ENCODE measurements at places on chromosomes 3 and 15.
A peak's percentile ranks its signal among the peaks of the same experiment; 100 is the strongest.

- DNase-seq, result no peak
Measured at GRCh38 chr3:51828297-51828696, 33.1 kb upstream of the IQCF2 start.

GRCh38 chr3:13195374-13195773 lies 122.1 kb upstream of the IQSEC1 start:
- DNase-seq, result no peak

DNA sequence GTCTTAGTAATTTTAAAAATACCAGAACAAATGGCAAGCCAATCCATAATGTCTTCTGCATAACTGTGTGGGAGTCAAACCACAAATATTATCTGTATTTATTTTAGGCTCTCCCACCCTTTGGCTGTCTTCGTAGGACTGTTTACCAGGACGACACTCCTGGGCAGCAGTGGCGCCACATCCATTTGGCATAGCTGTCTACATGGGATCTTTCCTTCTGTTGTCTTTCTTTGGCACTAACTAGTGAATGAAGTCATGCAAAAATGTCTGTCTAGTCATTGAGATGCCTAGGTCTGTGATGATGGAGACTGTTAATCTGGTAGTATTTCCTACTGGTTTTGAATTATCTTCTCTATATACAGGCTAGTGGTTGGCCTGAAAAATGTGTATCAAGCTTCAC lies 54.0 kb upstream of the CHMP2B start:
- DNase-seq, result peak; percentile 8

- no peak for DNase-seq
Measured at GRCh38 chr3:23663661-23664186, 142.0 kb upstream of the UBE2E1 start.

- no peak for DNase-seq
Measured at GRCh38 chr15:40241269-40242212, 2.7 kb downstream of the PAK6 start.

- DNase-seq, result peak; percentile 63
Measured at GRCh38 chr3:196793246-196793645, 53.6 kb downstream of the PAK2 start.

- DNase-seq, result no peak
Measured at GRCh38 chr3:194767446-194768207, 81.9 kb downstream of the FAM43A start.

- peak; percentile 3 for DNase-seq
Measured at GRCh38 chr3:101340591-101340990, 20.2 kb upstream of the IMPG2 start.

DNA sequence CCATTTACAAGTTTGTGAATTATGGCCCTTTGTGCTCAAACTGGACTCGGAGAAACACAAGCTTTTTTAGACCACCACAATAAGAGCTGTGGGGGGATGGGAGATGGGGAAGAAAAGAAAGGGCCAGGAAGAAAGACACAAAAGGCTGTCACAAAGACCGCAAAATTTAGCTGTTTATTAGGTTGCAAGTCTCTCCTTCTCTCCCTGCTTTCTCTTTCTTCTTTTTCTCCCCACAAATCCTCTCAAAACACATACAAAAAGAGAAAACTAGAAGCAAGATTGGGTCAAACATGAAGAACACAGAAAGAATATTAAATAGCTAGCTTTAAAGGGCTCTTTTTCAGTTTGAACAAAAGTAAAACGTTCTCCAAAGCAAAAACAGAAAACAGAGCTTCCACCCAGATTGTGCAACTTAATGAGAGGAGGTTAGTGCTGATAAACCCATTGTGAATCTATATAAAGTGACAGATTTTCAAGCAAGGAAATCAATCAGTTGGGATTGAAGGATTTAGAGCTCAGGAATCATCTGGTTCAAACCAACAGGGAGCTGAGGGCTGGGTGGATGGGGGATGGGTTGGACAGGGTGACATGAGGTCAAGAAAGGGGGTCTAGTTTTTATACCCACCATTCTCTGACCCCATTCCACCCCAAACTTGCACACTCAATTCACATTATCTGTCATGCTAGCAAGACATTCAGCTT lies 87.3 kb downstream of the DHX30 start:
- DNase-seq, result no peak

DNA sequence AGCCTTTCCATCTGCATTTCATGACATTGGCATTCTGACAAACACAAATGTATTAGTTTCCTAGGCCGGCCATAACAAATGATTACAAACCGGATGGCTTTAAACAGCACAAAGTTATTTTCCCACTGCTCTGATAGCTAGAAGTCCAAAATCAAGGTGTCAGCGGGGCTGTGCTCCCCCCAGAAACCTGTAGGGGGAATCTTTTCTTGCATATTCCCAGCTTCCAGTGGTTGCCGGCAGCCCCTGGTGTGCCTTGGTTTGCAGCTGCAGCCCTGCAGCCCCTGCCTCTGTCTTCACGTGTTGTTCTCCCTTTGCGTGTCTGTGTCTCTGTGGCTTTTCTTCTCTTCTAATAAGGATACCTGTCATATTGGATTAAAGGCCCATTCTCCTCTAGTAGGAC lies 79.0 kb upstream of the CDV3 start:
- peak; percentile 9 for DNase-seq

GRCh38 chr15:69990566-69991421 lies 106.9 kb downstream of the TLE3 start:
- DNase-seq, result no peak

DNA sequence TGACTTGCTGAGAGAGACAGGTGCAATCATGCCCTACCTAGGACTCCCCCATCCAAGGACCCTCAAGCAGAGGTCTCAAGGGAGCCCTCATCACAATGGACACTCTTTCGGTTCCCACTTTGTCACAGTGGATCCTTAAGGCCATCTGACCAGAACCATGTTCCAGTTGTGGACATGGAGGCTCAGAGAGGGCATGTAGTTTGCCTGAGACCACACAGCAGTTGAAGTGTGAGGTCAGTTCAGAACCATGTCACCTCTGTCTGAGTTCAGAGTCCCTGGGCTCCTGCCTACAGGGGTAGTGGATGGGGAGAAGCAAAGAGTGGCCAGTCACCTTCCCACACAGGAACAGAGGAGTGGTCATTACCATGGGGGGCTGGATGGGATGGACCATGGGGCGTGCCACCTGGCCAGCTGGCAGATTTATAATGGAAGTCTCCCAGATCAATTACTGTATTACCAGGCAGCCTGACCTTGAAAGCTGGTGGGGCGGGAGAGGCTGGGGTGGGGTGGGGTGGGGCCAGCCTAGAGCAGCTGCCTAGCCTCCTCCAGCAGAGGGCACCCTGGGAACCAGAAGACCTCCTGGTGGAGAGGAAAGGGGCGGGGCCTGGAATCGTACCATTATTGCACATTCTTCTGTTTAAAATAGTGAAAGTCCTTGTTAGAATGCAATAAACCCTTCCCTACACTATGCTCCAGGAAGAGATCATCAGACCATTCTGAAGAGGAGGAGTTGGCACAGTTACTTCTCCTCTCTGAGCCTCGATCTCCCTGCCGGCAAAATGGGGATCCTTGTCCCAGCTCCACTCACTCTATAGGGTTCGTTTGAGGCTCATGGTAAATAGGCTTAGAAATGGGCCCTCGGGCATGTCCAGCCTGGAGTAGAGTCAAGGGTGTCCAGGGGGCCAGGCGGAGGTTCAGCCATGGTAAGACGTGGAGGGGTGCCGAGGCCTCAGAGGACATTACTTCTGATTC lies 26.9 kb upstream of the LINGO1 start:
- peak; percentile 42 for DNase-seq

- DNase-seq, result no peak
Measured at GRCh38 chr15:94186770-94187331, 44.5 kb upstream of the MCTP2 start.

- DNase-seq, result no peak
Measured at GRCh38 chr15:90097475-90097874, 4.8 kb downstream of the IDH2 start.

DNA sequence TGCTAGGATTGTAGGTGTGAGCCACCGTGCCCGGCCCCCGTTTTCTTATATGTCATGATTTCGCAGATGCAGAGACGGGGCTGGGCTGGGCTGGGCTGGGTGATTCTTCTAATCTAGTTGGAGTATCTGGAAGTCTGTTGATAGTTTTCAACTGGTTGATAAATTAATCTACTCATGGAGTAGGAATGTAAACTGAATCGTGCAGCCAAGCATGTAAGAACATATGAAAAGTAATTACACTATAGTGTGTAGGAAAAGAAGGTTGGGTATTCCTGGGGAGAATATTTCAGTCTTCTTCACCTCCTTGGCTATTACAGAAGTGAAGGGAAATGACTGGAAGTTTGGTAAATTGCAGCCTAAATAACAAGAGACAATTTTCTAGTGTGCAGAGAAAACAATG lies 82.6 kb upstream of the MAGI1 start:
- peak; percentile 59 for DNase-seq

- peak; percentile 89 for DNase-seq
Measured at GRCh38 chr3:12501360-12502020, 17.2 kb downstream of the TSEN2 start.

DNA sequence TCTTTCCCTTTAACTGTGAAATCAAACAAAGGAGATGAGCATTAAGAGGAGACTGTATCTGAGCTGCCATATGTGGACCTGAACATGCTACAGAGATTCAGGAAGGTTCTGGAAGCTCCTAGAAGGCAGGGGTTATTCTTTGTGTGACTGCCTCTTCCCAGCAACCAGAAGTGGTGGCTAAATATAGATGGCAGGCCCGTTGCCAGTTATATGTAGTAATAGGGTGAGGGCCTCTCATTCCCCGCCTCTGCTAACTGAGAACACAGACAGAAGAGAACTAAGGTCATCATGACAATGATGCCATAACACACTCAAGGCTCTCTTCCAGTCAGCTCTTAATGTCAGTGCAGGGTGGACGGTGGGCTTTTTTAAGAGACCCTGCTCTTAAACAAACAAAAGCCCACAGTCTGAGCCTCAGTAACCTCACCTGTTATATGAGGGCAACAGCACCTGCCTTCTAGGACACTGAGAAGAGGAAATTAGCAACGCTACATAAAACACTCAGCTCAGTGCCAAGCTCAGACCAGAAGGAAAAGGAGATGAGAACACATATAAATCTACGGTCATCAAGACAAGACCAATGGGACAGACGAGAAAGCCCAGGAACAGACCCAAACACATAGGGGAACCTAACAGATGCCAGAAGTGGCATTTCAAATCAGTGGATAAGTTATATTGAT lies 22.3 kb downstream of the CFAP92 start:
- peak; percentile 53 for DNase-seq

DNA sequence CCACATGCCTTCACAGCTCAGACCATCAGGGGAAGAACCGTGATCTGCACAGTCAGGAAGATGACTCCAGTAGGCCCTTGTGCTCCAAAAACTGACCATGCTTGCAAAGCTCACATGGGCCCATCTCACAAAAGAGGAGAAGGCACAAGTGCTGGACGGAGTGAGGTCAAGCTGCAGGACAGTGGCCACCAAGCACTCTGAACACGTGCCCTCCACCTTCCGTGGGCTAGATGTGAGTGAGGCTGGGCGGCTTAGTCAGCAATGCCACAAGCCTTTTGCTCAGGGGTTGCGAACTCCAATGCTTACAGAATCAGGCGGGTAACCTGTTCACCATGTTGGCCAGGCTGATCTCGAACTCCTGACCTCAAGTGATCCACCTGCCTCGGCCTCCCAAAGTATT lies 70.9 kb downstream of the SCN5A start:
- no peak for DNase-seq

- no peak for DNase-seq
Measured at GRCh38 chr15:47035475-47036406, 681.6 kb upstream of the SEMA6D start.

DNA sequence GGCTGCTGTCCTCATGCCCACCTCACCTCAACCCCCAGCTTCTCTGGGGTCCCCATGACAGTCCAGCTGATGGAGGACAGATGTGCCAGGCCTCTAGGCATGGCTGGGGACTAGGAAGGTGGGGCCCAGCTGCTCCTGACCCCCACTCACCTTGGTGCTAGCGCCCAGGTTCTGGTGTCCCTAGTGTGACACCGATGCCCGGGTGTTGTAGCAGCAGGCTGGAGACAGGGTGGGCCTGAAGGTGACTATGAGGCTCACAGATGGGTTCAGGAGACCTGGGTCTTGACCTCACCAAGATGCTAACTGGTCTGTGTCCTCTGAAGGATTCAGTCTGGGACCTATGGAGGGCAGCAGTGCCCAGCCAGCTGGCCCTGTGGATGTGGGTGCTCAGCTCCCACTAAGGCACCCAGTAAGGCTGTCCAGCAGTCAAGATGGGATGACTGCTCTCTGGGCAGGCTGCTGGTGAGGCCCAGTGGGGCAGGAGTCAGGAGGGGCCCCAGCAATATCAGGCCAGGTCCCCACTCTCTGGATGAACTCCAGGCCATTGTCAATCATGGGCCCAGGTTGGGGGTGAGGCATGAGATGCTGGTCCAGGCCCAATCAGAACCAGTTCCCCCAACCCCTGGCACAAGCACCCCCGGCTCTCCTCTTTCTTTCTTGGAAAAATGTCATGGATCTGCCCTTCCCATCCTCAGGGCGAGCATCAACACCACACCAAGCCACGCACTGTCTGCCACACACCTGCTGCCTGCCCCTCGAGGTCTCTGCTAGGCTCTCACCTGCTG lies 33.0 kb downstream of the ALDH1L1 start:
- DNase-seq, result no peak

DNA sequence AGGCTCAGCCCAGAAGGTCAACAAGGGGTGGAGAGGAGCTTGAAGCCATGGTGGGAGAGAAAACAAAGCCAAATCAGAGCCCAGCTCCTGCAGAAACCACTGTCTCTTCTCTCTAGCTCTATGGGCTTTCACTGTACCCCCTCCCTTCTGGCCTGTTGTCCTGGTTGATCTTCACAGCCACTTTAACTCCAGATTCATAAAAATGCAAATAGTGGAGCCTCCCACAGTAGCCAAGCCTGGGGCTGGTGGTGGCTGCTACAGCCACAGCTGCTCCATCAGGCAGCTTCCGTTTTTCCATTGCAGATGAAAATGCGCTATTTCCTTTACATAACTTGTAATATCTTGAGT lies 20.7 kb upstream of the CAV3 start:
- peak; percentile 30 for DNase-seq
